ENCODE measurements at places on chromosomes 5 and 9.

GRCh38 chr5:2029206-2029605, 146.5 kb upstream of the IRX4 start:
- no peak for DNase-seq

GRCh38 chr5:142971303-142972013, 201.3 kb downstream of the ARHGAP26 start:
- no peak for DNase-seq

GRCh38 chr9:2833096-2833495, 10.8 kb downstream of the PUM3 start:
- DNase-seq = no peak

- DNase-seq = no peak
These were observed 6.3 kb downstream of the MTREX start for GRCh38 chr5:55313870-55314617.

GRCh38 chr9:103707181-103707580, 386.9 kb upstream of the SMC2 start:
- no peak for DNase-seq

DNA sequence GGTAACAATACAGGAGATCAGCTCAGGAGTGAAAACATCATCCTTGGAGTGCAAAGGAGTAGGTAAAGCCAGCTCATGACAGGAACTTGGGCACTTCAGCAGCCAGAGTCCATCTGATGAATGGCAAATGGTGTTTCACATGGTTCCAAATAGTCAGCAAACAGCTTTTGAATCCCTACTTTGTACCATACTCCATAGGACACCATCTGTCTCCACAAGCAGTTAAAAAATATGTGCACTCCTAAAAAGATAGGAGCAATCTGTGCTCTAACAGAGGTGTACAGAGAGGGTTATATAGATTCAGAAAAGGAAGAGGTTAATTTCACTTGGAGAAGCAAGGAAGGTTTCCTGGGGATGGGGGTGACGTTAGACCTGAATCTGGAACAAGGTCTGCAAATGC, 21.6 kb upstream of the B4GALT1 start:
- no peak for DNase-seq

DNA sequence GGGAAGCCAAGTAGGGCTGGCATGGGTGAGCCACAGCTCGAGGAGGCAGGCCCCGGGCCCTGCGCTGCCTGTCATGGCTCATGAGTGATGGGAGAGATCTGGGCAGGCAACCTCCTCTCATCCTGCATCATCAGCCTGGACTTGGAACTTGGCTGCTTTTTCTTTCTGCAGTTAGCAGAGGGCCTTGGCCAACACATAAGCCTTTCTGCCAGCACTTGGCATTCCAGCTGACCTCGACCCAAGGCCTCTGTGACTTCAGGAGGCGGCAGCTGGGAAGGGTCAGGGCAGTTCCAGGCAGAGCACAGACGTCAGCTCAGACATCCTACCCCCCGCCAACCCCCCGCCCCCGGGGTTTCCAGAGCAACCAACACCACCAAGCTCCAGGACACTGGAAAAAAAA, 7.6 kb downstream of the S1PR3 start:
- DNase-seq = no peak

DNA sequence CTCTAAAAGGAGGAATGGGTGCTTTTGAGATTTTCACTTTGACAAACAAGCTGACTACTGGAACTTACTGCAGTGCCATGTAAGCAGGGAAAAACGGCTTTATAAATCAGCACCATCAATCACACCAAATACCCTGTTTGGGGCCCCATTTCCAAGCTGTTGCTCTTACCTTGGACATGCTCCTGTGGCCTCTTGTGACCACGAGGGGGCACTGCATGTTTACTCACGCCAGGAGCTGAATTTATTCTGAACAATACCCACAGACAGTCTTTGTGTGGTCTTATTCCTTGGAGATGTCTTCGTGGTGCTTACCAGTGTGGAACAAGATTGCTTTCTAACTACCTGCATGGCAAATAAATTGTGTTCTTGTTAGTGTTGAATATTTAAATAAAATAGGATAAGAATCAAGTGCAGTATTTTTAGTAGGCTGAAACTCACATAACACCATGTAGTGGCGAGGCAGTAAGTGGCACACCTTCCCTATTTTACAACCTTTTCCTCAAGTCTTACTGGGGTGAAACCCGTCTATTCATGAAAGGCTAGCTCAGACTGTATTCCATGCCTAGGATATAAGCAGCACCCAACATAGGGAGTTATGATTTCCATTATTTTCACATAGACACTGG, 155.5 kb upstream of the NMUR2 start:
- no peak for DNase-seq

DNA sequence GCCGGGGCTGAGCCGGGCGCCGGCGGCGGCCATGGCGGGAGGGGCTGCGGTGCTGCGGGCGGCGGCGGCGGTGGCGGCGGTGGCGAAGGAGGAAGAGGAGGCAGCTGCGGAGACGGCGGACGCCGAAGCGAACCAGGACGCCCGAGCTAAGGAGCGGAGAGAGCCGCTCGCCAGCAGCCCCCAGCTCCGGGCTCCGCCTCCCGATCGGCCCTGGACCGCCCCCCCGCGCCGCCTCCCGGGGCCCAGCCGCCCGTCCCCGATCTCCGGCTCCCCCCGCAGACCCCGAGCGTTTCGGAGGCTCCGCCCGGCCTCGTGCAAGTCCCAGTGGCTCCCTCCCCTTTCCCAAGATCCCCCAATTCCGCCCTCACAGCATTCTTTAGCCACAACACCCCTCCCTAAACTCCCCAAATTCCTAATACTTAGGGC, at the start of gene ASTN2:
Gene ASTN2, minus strand, starts transcription at position 152 of the 426 bp plus-strand sequence. Its CDS starts 119 bp downstream, at position 33.
- no peak for DNase-seq

DNA sequence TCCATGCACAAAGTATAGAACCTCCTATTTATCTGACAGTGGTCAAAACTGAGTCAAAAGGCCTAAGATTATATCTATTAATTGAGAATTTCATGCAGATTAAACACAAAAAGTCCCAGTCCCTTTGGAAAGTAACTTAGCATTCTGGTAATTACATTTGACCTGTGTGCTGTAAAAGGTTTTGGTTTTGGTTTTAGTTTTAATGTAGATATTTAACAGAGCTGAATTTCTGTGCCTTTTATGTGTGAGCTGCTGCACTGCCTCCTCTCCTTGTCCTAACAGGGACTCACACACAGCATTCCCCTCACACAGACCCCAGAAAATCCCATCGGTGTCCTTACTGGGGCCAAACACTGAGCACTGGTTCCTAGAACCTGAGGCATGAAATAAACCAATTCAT, 31.0 kb upstream of the FSD1L start:
- DNase-seq = no peak

- DNase-seq = no peak
These were observed 26.7 kb downstream of the APBA1 start for GRCh38 chr9:69645488-69645887.

- no peak for DNase-seq
These were observed 52.7 kb downstream of the NDUFAF2 start for GRCh38 chr5:60997721-60998120.

DNA sequence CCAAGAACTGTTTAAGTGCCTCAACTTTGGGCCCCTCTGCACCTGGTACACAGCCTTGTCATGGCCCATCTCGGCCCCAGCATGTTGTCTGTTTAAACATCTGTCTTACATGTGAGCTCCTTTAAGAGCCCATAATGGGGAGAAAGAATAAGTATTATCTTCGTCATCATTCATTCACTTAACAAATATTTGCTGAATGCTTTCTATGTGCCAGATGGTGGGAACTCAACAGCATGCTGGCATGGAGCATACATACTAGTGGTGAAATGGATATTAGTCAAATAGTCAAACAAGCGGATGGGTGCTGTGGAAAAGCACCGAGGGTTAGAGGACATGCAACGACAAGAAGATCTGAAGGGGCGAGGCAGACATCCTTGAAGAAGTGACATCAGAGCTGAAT, 54.5 kb downstream of the GABBR2 start:
- DNase-seq = no peak

DNA sequence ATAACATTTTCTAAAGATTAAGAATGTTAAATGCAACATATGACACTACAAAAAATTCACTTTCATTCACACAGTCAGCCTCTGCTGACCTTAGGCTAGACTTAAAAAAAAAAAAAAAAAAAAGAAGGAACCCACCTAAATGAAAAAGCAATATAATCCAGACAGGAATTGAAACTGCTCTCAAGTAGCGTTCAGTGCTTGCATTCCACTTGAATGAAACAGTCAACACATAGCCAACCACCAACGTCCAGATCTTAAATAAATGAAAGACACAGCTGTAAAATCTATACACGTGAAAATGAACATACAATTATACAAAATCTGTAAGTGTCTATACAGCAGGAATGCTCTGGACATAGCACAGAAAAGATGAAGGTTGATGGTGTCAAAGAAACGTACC, 11.4 kb downstream of the TMEM245 start:
- no peak for DNase-seq

- no peak for DNase-seq
These were observed 11.4 kb upstream of the ANKRD33B start for GRCh38 chr5:10552183-10553143.

DNA sequence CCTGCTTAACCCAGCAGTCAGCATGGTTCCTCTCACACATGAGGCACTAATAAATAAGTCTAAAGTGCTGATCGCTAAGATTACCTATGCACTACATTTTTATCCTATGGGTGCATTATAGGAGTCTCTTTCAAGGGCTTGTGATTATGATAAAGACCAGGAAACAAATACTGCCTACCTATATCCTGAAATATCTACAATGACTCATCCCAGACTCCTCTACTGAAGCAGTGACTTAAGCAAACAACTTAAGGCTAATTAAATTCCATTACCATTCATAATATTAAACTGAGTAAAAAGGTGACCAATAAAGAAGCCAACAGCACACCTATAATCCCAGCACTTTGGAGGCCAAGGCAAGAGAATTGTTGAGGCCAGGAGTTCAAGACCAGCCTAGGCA, 338.4 kb downstream of the DNAH5 start:
- no peak for DNase-seq

DNA sequence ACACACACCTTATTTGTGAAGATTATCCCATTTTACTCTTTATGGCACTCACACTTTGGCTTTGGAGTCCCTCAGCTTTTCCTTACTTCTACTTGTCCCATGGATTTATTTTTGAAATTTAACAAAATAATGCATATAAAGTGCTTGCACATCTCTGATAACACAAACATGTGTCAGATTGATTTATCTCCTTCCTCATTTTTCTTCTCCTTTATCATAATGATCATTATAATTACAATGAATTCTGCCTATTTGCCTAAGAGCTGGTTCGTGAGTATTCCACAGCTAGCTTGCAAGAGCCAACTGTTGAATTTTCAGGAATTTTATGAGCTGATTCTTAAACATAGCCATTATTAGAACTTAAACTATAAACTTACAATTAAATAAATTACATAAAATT, 347.7 kb downstream of the CHSY3 start:
- no peak for DNase-seq

GRCh38 chr5:172113036-172113435, 75.0 kb downstream of the STK10 start:
- peak; percentile 40 for DNase-seq

DNA sequence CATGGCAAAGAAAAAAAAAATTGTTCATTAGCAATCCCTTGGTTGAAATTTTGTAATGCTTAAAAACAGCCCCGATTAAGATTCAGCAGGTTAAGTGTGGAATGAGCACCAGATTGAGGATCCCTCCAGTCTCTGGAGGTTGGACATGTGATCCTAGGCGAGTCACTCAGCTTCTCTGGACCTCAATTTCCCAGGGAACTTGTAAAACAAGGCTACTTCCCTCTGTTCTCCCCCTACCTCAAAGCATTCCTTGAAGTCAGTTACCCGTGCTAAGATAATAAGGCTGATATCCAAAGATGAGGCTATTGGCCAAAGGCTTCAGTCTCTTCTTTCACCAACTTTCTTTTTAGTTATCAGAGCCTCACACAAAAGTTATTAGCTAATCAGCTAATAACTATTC, 2.9 kb downstream of the KLHL3 start:
- no peak for DNase-seq

- DNase-seq = no peak
These were observed 537.8 kb upstream of the FTMT start for GRCh38 chr5:121313886-121314285.

DNA sequence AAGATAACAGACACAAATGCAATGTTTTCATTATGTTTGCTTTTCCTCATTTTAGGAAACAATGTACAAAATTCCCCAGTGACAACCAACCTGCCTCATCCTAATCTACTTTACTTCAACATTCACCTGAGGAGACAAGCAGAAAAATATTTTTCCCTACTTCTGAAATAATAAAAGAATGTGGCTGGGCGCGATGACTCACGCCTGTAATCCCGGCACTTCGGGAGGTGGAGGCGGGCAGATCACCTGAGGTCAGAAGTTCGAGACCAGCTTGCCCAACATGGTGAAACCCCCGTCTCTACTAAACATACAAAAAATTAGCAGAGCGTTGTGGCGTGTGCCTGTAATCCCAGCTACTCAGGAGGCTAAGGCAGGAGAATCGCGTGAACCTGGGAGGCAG, 36.9 kb downstream of the MYO10 start:
- DNase-seq = no peak

- no peak for DNase-seq
These were observed 10.5 kb upstream of the GALNT10 start for GRCh38 chr5:154179846-154180710.

DNA sequence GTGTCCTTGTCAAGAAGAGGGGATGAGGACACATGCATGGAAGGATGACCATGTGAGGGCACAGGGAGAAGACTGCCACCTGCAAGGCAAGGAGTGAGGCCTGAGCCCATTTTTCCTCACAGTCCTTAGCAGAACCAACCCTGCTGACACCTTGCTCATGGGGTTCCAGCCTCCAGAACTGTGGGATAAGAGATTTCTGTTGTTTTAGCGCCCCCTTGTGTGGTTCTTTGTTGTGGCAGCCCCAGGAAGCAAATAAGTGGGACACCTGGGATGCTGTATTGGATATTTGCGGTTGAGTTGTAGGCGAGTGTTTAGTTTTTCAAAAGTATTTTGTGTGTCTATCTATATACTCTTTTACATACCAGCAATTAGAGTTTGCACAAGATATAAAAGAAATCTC, 206.4 kb downstream of the NXNL2 start:
- DNase-seq = no peak

DNA sequence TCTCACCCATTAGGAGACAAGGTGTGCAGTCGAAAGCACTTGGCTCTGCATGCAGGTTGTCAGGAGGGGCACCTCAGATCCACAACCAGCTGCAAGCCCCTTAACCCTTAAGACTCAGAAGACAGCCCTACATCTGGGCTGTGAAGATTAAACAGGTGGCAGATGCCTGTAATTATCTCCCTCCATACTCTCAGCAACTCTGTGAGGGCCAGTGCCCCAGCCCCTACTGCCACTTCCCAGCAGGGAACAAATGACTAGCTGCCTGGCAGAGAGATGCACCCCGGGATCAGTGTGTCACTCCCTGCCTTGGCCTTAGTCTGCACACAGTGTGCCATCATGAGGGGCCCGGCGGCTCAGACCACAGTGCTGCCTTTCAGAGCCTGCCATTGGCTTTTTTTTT, 42.0 kb downstream of the CRB2 start:
- no peak for DNase-seq

DNA sequence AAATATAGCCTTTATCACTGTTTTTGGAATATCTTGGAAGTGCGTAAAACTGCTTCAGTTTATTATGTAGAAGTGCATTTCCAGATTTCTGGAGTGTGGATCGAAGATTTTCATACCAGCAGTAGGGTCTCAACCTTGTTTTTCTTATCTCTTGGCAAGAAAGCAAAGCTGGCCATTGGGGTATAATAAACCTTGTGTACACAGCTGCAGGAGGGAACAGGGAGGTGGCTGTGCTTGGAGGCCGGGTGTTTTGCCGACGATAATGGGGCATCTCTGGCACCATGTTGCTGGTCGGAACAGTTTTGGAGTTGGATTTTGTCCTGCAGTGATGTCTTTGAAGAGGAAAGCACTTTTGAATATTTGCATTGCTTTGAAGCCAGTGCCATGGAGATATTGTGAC, 308.8 kb upstream of the DMRT1 start:
- DNase-seq = no peak

Data from activated CD8-positive, alpha-beta memory T cell treated with anti-CD3 and anti-CD28 coated beads for 4 hours (primary cell).